CD8-positive, alpha-beta T cell (primary cell): ENCODE measurements at places on chromosomes 16 and 17. TPM values are rescaled to one million over a fixed set of nuclear protein-coding genes. Genes with fewer than 3 reads are reported as not detected.

ATP1B2 gene
- not detected for total RNA-seq

ASB16 gene
- not detected for total RNA-seq

USP43 gene
- total RNA-seq = 0.30 TPM

MYH3 gene
- total RNA-seq = 2.5 TPM

PABPN1L gene
- total RNA-seq = not detected

ABCA6 gene
- 0.14 TPM for total RNA-seq

TBC1D28 gene
- not detected for total RNA-seq

KRTAP1-5 gene
- total RNA-seq = not detected

SULT1A4 gene
- 3.6 TPM for total RNA-seq

RHBDL3 gene
- not detected for total RNA-seq

KRT28 gene
- total RNA-seq = not detected

HOXB7 gene
- total RNA-seq = not detected

HSPB9 gene
- not detected for total RNA-seq

TPPP3 gene
- total RNA-seq = not detected

RAB37 gene
- 33.7 TPM for total RNA-seq

CCL7 gene
- not detected for total RNA-seq

SLC5A2 gene
- total RNA-seq = 1.8 TPM

CCL16 gene
- total RNA-seq = not detected
